NCI-H1048 (cell line): ENCODE measurements at places on chromosomes 11 and 22.

DNA sequence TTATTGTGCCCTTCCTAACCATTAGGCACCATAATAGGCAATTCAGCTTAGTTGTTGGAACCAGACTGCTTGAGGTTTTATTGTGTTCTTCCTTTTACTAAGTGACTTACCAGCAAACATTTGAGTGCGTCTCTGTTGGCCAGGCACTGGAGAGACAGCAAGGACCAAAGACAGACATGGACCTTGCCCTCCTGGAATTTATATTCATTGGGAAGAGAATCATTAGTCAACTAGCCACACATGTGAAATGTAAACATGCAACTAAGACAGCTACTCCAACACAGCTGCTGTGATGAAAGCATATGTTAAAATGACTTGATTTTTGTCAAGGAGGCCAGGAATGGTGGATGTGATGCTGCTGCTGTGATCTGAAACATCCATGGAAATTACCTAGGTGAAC lies 106.4 kb downstream of the TRAF6 start:
- no peak for DNase-seq

GRCh38 chr11:87144252-87144651 lies 106.5 kb downstream of the TMEM135 start:
- no peak for DNase-seq

DNA sequence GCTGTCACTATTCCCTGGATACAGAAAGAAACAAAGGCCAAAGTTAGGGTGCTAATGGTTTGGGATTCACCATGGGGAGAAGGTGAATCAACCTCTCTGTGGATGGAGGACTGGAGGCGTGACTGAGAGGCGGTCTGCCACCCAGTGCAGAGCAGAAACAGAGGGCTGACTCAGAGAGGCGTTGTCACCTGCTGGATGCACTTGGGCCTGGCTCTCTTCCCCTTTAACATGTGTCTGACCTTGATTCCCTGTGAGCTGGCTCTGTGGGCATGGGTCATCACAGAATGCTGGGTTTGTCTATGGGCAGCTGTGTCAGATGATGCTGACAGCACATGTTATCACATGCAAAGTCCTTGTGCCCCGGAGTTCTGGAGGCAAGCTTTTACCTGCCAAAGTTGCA lies 75.9 kb downstream of the LDLRAD3 start:
- DNase-seq: no peak

- DNase-seq: no peak
Measured at GRCh38 chr11:111330234-111330893, 32.0 kb downstream of the POU2AF3 start.

- DNase-seq: no peak
Measured at GRCh38 chr11:59173080-59173963, 1.4 kb downstream of the DTX4 start.

DNA sequence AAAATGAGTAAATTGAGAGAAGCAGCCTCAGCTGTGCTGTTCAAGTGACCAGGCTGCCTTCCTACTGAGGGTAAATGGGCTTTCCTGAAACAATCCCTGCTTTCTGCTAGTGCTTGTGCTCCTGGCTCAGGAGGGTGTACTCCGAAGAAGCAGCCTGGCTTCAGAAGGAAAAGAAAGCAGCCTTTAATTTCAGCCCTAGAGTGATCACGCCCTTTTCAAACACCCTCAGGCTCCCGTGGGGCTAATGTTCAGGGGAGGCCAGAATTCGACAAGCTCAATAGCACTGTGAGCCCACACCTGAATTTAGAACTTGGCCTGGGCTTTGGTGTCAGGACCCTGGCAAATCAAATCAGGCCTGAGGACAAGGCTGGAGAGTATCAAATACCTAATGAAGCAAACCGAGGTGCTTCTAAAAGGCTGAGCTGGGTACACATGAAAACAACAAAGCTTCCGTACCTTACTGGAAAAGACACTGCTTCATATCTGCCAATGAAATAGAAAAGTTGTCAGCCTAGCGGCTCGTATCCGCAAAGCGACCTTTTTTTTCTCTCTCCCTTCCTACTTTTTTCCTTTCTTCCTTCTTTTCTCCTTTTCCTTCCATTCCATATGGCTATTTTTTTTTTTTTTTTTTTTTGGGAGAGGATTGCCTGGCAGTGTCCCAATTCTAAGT lies 387.8 kb downstream of the SOX6 start:
- DNase-seq: no peak

- no peak for DNase-seq
Measured at GRCh38 chr22:20651286-20651685, 122.6 kb upstream of the SERPIND1 start.

DNA sequence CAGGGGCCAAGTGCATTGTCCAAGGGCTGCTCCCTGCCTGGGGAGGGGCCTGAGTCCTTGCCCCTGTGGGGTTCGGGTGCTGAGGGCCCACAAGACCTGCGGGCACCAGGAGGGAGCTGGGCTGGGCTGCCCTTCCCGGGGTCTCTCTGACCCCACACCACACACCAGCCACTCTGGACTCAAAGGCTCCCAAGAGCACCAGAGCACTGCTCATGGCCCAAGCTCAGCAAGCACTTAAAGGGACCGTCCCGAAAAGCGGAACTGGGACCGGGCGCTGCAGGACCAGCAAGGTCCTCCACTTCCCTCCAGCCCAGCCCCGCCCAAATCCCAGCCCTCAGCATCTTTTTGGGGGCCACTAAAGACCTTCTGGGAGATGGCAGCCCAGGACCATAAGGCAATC lies 5.3 kb downstream of the LSP1 start:
- DNase-seq: no peak

DNA sequence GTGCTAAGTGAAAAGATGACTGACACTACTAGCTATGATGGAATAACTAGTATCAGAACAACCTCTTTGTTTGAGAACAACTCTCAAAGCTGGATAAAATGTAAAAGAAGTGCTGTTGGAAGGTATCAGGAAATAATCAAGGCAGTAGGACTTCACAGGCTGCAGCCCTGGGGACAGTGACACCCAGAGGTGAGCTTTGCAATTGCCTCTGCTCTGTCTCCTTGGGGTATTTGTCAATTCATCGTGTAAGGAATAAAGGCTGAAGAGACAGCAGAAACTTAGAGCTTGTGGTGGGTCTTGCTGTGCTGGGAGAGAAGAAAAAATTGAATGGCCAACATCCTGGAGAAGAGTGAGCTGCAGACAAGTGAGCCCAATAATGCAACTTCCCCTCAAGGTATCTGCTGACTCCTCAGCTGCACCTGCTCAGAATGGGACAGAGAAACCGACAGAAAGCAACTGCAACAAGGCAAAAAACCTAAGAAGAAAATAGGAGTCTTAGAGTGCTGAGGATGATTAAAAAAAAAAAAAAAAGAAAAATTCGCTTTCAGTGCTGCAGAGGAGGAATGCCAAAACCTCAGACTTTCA lies 141.1 kb downstream of the RCN1 start:
- DNase-seq: no peak

- DNase-seq: no peak
Measured at GRCh38 chr11:73637012-73637411, 9.4 kb upstream of the PLEKHB1 start.

DNA sequence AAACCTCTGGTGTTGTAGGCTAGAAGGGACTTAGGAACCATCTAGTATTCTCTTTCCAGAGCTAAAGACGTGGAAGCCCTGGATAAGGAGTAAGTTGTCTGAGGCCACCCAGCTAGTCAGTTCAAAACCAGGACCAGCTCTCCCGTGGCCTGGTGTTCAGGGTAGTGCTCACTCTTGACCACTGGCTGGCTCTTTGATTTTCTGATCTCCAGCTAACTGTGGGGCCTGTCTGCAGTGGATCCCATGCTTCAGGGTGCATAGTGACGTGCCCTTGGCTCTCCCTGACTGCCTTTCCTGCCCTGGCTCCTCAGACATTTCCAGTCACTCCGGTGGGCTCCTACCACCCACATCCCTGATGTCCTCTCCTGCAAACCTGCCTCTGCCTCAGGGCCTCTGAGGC lies 1.3 kb downstream of the CLMP start:
- no peak for DNase-seq

GRCh38 chr11:78791254-78791653 lies 216.6 kb upstream of the NARS2 start:
- no peak for DNase-seq

DNA sequence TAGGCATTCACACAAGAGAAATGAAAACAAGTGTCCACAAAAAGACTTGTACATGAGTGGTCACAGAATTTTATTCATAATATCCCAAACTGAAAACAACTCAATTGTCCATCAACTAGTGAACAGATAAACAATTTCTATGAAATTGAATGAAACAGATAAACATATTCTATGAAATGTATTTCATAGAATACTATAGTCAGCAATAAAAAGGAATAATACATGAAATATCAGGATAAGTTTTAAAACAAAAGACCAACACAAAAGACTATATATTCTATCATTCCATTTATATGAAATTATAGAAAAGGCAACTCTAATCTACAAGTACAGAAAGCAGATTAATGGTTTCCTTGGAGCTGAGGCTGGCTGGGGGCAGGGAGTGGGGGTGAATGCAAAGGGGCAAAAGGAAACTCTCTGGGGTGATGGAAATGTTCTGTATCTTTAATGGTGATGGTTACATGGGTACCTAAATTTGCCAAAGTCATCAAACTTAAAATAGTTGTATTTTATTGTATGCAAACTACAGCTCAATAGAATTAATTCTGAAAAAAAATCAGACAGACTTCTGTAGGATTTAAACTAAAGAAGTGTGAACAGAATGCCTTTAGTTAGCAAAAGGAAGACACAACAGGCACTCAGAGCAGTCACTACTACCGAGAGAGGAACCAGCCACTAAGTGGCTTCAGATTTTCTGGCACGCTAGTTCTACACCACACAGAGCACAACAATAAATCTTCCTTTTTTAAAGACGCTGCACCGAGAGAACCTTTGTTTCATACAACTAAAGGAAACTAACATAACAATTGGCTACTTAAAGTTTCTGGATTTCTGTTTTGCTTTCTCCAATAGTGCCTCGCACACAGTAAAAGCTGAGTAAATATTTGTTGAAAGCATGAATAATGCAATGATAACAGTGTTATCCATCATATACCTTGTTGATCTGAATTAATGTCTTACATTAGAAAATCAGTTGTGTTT lies 15.4 kb downstream of the CCDC34 start:
- DNase-seq: no peak

DNA sequence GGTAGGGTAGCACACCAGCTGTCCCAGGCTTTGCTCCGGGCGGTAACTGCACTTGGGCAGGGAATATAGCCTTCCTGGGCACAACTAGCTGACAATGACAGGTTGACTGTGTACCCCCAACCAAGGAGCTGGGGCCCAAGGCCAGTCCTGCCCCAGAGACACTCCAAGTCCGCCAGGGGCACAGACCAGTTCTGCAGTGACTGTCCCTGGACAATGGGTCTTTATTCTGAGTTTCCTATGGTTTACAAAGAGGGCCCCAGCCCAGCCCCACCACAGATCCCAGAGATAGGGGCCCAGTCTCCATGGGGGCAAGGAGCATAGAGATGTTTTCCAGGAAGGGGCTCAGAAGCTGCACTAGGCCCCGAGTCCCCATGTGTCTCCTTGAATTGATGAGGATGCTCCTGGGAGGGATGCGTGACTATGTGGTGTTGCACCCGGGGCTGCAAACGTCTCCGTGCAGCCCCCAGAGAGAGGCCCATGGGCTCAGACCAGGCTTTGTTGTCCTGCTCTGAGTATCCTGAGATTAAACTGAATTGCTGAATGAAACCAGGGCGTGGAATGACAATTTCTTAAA lies 48.4 kb downstream of the CD6 start:
- DNase-seq: no peak

- no peak for DNase-seq
Measured at GRCh38 chr11:5547982-5548381, 358 bp downstream of the OR52H1 start.
